ENCODE measurements at places on chromosomes 11 and 22.

DNA sequence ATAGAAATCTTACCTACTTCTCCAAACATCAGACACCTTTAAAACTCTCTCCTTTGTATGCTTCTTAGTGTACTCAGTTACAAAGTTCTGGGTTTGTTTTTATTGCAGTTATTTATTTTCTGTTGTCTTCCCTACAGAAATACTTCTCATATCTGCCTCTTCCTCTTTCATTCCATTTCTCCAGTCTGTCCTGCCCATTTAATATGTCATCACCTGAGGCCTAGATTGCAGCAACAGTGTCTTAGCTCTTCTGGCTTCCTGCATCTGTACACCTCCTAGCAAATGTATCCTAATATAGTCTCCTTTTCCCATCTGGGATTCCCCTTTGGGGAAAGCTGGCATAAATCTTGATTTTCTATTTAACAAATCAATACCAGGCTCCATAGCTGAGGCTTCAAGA, 34.9 kb upstream of the PCF11 start:
- DNase-seq = no peak

- no peak for DNase-seq
These were observed 23.9 kb upstream of the DRICH1 start for GRCh38 chr22:23655891-23656475.

GRCh38 chr11:89625171-89625570, 84.9 kb upstream of the TRIM77 start:
- no peak for DNase-seq

GRCh38 chr11:5038341-5038740, 8.0 kb upstream of the OR52J3 start:
- no peak for DNase-seq

- DNase-seq = no peak
These were observed 83.1 kb upstream of the MTNR1B start for GRCh38 chr11:92886243-92886905.
